ENCODE measurements at places on chromosomes 2 and 18. TPM values are rescaled to one million over a fixed set of nuclear protein-coding genes. Genes with fewer than 3 reads are reported as not detected.

HADHA gene
- 224 TPM for polyA plus RNA-seq

DNA sequence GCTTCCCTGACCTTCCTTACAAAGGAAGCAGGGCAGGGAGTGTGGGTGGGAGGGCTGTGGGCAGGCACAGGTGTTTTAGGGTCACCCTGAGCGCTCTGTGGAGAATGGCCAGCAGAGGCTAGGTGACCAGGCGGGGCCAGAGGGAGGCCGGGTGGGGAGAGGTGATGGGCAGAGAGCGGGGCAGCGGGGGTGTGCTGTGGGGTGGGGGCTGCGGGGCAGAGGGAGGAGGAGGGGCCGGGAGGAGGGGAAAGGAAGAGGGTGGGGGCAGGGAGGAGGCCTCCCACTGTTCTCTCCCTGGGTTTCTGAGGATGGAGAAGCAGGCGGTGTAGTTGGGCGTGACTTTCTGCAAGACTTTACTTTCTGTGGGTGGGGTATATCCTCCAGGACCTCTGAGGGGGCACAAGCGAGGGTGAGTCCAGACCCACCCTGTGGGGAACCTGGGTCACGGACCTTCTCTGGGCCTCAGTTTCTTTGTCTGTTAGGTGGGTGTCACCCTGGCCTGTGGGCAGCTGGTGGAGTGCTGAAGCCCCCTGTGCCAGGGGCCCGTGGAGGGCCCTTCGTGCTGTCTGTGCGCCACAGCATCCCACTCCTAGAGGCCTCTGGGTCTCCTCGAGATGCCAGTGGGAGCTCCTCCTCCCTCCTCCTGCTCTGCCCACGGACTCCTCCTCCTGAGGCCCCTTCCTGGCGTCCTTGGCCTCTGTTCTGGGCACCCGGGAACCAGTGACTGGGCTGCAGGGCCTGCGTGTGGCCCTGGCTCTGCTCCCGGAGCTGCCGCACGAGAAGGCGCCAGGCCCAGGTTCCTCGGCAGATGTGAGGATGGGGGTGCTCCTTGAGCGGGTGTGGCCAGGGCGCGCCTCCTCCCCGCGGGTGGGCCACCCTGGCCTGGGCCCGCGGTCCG is 6.3 kb upstream of the NEU4 start:
- DNase-seq: no peak

GRCh38 chr2:236786751-236787150 is 217.1 kb downstream of the ACKR3 start:
- DNase-seq: no peak

DYNAP gene
- polyA plus RNA-seq: not detected

GNLY gene
- 0.92 TPM for polyA plus RNA-seq

- DNase-seq: no peak
Measured at GRCh38 chr2:68100189-68100588, 37.4 kb upstream of the C1D start.

MDH1B gene
- 0.85 TPM for polyA plus RNA-seq

CNDP1 gene
- polyA plus RNA-seq: 0.44 TPM

RNF152 gene
- 6.5 TPM for polyA plus RNA-seq

- no peak for DNase-seq
Measured at GRCh38 chr2:40281021-40281940, 170.6 kb downstream of the SLC8A1 start.
